ENCODE measurements at places on chromosomes 7 and 10. TPM values are rescaled to one million over a fixed set of nuclear protein-coding genes. Genes with fewer than 3 reads are reported as not detected.

The HYAL4 gene
- total RNA-seq: not detected

The BAIAP2L1 gene
- 1.4 TPM for total RNA-seq

The NUTM2E gene
- total RNA-seq: not detected

The C1QL3 gene
- total RNA-seq: 0.33 TPM

The SEMA3C gene
- total RNA-seq: 4.2 TPM

The OR2A1 gene
- total RNA-seq: not detected

The UNCX gene
- total RNA-seq: not detected

The TMEM120A gene
- 43.4 TPM for total RNA-seq

The CDC14C gene
- total RNA-seq: not detected

The STOX1 gene
- total RNA-seq: 0.34 TPM

The SDK1 gene
- total RNA-seq: 0.23 TPM

The SPDYE1 gene
- not detected for total RNA-seq

The SLC25A40 gene
- total RNA-seq: 7.5 TPM

The SLC25A28 gene
- total RNA-seq: 15.1 TPM

The GRID1 gene
- total RNA-seq: not detected

The AKR1D1 gene
- not detected for total RNA-seq

The SORCS1 gene
- not detected for total RNA-seq

The AUTS2 gene
- 1.2 TPM for total RNA-seq

All from dermis blood vessel endothelial cell (primary cell).